ENCODE measurements at places on chromosomes 1 and 21. TPM values are rescaled to one million over a fixed set of nuclear protein-coding genes. Genes with fewer than 3 reads are reported as not detected.
A peak's percentile ranks its signal among the peaks of the same experiment; 100 is the strongest.

The OR2L3 gene
- total RNA-seq = not detected

DNA sequence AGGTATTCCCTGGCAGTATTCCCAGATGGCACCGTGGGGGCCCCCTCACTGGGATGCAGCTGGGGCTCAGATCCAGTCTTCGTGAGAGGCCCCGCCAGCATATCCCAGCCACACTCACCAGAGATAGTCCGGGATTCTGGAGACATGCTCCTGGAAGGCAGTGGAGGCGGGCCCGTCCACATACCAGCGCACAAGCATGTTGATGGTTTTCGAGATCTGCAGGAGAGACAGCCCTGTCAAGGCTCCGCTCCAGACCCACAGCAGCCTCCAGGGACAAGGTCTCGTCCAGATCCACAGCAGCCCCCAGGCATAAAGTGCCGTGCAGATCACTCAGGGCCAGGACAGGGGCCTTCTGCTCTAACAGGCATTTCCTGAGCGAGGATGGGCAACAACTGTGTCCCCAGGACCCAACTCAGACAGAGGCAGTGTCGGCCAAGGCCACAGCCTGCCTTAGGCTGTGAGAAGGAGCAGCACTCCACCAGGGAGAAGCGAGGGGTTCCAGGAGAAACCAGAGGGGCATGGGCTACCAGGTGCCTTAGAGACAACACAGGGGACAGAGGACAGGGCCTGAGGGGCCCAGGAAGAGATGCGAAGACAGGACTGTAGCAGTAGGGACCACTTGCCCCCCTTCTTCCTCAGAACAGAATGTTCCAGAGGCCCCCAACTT is 14.8 kb downstream of the LSS start:
- H3K27me3 ChIP-seq = no peaks in the 10 kb centered on the region
- no peak for DNase-seq
- H3K4me3 ChIP-seq = no peak overlapping the region

- H3K27me3 ChIP-seq = no peaks in the 10 kb centered on the region
- no peaks in the 10 kb centered on the region for H3K4me1 ChIP-seq
- no peak overlapping the region for H3K4me3 ChIP-seq
- no peaks in the 10 kb centered on the region for H3K36me3 ChIP-seq
- no peak for DNase-seq
Measured at GRCh38 chr1:113605146-113605545, 154.1 kb downstream of the PHTF1 start.

DNA sequence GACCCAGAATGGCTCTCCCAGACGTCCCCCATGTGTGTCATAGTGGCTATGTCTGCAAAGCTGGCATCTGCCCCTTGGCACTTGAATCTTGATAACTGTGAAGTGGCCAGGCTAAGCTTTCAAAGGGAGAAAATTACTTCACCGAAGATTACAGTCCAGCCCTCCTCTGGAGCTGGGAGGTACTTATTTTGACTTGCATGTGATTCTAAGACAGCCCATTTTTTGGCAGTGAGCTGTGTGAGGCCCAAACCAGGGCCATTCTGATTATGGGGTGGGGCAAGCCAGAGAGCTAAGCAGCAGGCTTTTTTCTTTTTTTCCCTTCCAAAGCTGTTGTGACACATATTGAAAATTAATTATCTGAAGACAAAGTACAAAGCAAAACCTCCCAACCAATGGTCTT is 42.1 kb upstream of the C8B start:
- no peaks in the 10 kb centered on the region for H3K27me3 ChIP-seq
- H3K36me3 ChIP-seq = no peaks in the 10 kb centered on the region
- H3K4me3 ChIP-seq = no peak overlapping the region
- peak; percentile 13 for DNase-seq

The LCE1E gene
- total RNA-seq = not detected

DNA sequence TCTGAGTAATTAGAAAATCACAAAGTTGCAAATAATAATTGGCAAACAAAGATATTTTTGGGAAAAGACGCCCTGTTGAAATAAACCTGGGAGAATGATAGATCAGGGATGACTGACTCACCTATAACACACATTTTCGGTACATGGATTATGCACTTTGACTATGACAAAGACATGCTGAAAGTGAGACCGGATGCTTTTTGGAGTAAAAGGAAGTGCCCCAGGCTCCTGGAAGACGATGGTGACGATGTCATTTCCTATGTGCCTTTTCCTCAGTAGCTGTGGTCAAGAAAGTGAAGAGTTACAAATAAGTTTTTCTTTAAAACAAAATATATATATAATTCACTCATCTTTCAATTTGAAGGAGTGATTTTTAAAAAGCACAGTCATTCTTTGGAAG is 158.7 kb downstream of the SIPA1L2 start:
- H3K36me3 ChIP-seq = no peaks in the 10 kb centered on the region
- no peaks in the 10 kb centered on the region for H3K27me3 ChIP-seq
- no peak for DNase-seq

GRCh38 chr21:31752967-31753366 is 21.0 kb upstream of the SCAF4 start:
- no peak for DNase-seq
- H3K4me1 ChIP-seq = no peaks in the 10 kb centered on the region
- H3K27ac ChIP-seq = no peak overlapping the region

- H3K27ac ChIP-seq = no peak overlapping the region
- DNase-seq = peak; percentile 56
Measured at GRCh38 chr21:34186109-34186719, 112.8 kb downstream of the MRPS6 start.

The ZSWIM5 gene
- 12.5 TPM for total RNA-seq

DNA sequence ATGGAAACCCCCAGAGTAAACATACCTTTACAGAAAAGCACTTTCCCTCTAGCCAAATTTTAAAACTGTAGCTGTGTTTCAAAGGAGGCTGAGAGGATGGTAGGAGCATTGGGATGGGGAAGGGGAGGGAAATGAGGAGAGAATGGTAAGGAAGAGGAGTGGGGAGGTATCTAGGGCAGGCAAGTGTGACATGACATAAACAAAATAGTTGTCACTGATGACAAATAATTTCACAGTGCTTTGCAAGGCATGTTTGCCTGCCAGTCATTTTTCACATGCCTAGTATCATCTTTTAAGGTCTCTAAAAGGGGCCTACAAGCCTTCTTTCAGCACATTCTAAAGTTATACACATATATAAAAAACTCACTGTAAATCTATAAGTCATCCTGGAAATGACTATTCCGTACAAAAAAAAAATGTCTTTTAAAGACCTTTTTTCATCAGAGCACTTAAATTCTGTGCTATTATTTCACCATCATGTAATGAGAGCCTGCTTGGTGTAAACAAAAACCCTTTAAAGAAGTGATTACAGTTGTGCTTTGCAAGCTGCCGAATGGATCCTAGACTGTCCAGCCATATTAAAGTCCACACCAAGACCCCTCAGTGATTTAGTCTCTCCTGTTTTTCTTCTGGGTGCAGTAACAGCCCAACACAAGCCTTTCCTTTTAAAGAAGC is 38.4 kb downstream of the HLX start:
- no peak overlapping the region for H3K4me3 ChIP-seq
- H3K27ac ChIP-seq = no peak overlapping the region
- no peaks in the 10 kb centered on the region for H3K27me3 ChIP-seq
- H3K4me1 ChIP-seq = no peaks in the 10 kb centered on the region
- no peaks in the 10 kb centered on the region for H3K36me3 ChIP-seq
- no peak for DNase-seq

DNA sequence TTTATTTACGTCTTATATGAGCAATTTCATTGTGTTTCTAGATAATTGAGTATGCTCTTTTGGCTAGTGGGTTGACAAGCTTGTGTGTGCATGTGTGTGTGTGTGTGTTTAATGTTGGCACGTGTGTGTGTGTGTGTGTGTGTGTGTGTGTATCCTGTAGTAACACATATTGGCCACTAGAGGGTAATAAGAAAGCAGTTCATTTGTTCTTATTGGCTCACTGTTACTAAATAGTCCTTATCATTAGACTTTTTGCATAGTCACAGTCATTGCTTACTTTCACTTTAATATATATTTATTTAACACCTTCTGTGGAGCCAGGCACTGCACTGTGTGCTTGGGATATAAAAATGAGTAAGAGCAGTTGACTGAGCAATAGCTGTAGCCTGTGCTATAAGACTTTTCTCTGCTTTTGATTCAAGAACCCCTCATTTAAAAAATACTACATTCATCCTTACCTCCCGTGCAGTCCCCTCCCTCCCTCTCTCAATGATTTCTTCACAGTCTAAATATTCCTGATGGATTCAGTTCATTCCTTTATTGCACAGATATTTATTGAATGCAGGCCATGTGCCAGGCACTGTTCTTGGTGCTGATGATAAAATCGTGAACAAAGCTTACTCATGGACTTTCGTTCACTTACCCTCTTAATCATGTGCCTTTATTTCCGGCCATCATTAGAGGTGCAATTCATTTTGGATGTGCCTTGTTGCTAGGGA is 96.7 kb downstream of the DYRK1A start:
- H3K27ac ChIP-seq = no peak overlapping the region
- no peaks in the 10 kb centered on the region for H3K36me3 ChIP-seq
- H3K27me3 ChIP-seq = no peaks in the 10 kb centered on the region
- no peak for DNase-seq
- no peak overlapping the region for H3K4me3 ChIP-seq

GRCh38 chr1:41997153-41997552 is 78.4 kb upstream of the HIVEP3 start:
- peaks cover 4% of the 10 kb centered on the region for H3K4me1 ChIP-seq
- H3K36me3 ChIP-seq = no peaks in the 10 kb centered on the region
- no peaks in the 10 kb centered on the region for H3K27me3 ChIP-seq
- DNase-seq = no peak

DNA sequence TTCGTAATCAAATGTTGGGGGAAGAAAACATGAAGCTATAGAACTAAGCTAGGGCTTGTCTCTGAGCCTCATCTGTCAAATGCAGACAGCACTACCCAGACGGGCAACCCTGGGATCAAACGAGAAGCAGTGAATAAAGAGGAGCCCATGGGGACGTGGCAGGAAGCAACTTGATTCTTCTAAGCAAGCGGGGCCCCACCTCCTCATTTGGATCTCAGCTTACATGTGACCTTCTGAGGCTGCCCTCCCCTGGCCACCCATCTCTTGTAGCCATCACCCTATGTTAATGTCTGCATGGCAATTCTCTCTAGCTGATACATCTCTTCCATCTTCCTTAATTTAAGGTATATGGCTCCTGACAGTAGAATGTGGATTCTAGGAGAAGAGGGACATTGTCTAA is 171.3 kb downstream of the IGSF21 start:
- H3K4me1 ChIP-seq = no peaks in the 10 kb centered on the region
- no peak overlapping the region for H3K27ac ChIP-seq
- no peaks in the 10 kb centered on the region for H3K36me3 ChIP-seq
- DNase-seq = no peak
- H3K27me3 ChIP-seq = no peaks in the 10 kb centered on the region

The NBPF10 gene
- total RNA-seq = 0.89 TPM

- H3K4me3 ChIP-seq = no peak overlapping the region
- H3K27ac ChIP-seq = no peak overlapping the region
- no peaks in the 10 kb centered on the region for H3K36me3 ChIP-seq
- no peaks in the 10 kb centered on the region for H3K27me3 ChIP-seq
- H3K4me1 ChIP-seq = no peaks in the 10 kb centered on the region
Measured at GRCh38 chr21:26409735-26410134, 163.4 kb downstream of the CYYR1 start.

GRCh38 chr1:230794871-230795605 is 47.9 kb downstream of the CAPN9 start:
- no peaks in the 10 kb centered on the region for H3K36me3 ChIP-seq
- no peak for DNase-seq
- no peaks in the 10 kb centered on the region for H3K27me3 ChIP-seq
- no peak overlapping the region for H3K4me3 ChIP-seq
- no peak overlapping the region for H3K27ac ChIP-seq

The RALGPS2 gene
- total RNA-seq = 15.3 TPM

GRCh38 chr21:25234857-25235801 is 372.2 kb downstream of the MRPL39 start:
- no peaks in the 10 kb centered on the region for H3K27me3 ChIP-seq
- H3K4me3 ChIP-seq = no peak overlapping the region
- no peak overlapping the region for H3K27ac ChIP-seq
- H3K4me1 ChIP-seq = no peaks in the 10 kb centered on the region
- no peaks in the 10 kb centered on the region for H3K36me3 ChIP-seq

DNA sequence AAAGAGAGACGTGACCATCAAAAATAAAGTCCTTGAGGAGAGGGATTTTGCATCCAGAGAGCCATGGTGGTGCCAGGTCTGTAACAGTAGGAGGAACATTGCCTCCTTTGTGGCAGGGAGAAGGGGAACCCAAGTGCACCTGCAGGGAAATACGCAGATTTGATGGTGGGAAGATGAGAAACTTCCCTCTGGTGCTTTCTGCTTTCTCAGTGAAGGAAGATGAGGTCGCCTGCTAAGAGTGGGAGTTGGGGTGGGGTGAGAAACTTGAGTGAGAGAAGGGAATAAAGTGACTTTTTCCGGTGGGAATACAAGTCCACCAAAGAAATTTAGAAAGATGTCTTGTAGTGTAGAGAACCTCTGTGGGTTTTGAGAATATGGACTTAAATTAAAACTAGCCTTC is 9.1 kb downstream of the PLA2G4A start:
- no peak for DNase-seq
- no peaks in the 10 kb centered on the region for H3K27me3 ChIP-seq
- no peaks in the 10 kb centered on the region for H3K36me3 ChIP-seq
- no peaks in the 10 kb centered on the region for H3K4me1 ChIP-seq
- no peak overlapping the region for H3K4me3 ChIP-seq
